ENCODE measurements at places on chromosomes 7 and 10.

DNA sequence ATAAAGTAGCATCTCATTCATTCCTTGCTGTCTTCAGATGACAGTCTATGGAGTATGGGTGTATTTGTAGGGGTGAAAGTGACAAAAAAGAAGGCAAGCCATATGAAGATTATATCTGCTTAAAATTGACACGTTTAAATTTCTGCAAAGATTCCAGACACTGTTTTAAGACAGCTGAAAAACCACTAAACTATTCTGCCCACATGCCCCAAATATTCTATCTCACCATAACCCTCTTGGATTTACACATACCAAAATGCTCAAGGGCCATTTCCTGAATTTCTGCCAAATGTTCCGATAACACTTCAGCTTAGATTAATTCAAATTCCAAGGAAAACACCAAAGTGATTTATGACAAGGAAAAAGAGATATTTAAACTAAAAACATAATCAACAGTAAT, 99.9 kb upstream of the IL6 start:
- no peak for DNase-seq

DNA sequence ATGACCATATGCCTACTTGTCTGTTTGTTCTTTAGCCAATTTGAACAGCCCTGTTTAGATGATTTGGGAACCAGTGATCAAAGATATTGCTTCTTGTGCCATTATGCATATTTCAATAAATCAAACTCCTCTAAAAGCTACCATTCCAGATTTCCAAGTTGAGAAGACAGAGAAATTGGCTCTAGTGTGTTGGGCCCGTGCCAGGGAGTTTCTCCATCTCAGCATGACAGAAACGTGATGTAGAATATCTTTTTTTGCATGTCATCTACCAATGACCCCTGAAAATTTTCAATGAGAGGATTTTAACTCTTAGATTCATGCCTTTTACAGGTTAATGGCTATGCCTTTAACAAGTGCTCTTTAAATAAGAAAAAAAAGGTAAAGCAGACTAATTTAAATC, 50.7 kb upstream of the CABCOCO1 start:
- peak; percentile 18 for DNase-seq

- DNase-seq: no peak
Measured at GRCh38 chr10:90352288-90352687, 505.6 kb downstream of the HTR7 start.

GRCh38 chr10:125122566-125122965, 37.8 kb downstream of the CTBP2 start:
- no peak for DNase-seq

Data from PC-9 (cell line).